Stimulated activated CD8-positive, alpha-beta memory T cell treated with anti-CD3 and anti-CD28 coated beads, Interleukin-12 subunit alpha, Interleukin-12 subunit beta, amount 100 ng/mL, for 4 hours (primary cell): ENCODE measurements at places on chromosomes 12 and 14.
A peak's percentile ranks its signal among the peaks of the same experiment; 100 is the strongest.

DNA sequence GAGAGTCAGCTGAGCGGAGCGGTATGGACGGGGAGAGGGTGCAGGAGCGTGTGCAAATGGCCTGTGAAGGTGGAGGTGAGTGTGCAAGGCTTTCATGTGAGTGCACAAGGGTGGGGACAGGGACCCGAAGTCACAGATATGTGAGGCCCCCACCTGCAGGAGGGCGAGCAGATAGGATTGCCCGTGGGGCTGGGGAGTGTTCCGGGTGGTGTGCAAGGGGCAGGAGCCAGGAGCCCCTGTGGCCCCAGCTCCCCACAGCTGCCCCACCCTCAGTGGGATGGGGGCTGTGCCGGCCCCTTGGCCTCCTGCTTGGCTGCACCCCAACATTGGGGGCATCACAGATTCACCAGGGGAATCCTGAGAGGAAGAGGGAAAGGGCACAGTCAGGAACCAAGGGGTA lies 5.5 kb upstream of the ZNF384 start:
- DNase-seq = no peak

DNA sequence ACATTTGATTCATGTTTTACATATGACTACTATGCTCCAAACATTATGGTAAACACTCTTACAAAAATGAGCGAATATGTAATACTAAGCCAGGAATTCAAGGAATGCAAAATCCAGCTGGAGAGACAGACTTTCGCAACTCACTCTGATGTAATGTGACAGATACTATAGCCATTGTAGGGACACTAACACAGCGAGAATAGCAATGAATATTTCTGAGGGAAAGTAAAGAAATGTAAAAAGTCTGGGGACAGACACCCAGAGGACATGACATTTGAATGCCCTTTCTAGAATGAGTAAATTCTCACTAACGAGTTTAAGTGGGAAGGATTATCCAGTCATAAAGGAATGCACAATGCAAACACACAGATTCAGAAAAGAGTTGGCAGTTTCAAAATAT lies 121.9 kb downstream of the PIK3C2G start:
- no peak for DNase-seq

DNA sequence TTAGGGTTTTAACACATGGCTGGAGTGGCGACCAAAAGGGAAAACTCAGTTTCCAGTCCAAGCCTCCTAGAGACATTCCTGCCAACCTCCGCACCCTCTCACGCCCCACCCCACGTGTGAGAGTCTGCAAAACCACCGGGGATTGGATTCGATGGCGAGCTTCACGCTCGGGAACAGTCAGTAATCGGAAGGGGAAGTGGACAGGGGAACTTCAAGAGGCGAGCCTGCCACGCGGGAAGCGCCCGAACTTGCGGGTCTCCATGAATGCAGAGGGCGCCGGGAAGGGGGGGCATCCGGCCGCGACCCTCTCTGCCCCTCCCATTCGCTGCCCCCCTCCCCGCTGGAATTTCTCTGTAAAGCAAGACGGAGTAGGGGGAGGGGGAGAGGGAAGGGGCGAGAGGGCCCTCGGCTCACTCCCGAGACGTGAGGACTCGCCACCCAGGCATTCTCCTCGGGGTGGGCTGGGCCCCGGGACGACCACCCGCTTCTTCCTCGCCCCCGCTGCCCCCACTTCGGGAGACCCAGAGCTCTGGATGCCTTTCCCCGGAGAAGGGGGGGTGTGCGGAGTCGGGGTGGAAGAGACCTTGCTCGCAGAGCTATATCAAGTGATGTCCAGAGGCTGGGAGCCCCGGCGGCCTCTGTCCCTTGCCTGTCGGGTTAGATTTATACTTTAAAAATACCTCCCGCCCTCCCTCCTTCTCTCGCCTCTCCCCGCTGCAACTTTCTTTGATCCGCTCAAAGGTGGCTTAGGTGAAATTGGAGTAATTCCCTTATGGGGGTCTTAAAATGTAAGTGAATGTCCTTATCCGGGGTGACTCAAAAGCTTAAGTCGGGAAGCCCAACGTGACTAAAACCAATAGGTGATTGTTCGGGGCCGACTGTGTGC lies 2.5 kb upstream of the CCND2 start:
- peak; percentile 41 for DNase-seq

DNA sequence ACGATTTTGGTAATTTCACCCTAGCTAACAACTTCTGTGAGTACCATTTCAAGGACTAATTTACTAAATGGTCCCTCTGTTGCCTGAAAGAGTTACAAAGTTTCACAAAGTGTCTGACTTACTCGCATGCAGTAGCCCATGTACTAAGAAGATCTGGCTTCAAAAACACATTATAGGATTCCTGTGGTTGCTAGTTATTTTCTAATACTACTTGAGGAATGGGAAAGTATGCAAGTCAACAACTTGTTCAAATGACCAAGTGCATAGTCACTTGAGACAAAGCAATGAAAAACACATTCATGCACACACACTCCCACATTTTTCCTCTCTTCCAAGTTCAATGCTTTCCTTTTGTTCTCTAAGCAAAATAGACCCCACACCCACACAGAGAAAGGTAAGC lies 219.7 kb upstream of the TMPO start:
- no peak for DNase-seq

DNA sequence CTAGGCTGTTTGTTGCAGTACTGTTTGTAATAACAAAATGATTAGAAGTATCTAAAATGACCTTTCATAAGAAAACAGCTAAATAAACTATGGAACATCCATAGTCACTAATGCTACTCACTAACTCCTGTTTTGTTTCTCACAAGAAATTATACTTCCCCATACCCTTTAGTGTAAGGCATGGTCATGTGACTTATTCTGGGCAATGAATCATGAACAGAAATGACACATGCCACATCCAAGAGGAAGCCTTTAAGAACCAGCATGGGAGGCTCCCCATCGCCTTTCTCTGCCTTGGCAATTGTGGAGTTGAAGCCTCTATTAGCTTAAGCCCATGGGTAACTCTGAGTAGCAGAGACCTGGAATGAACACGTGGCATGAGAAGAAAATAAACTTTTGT lies 49.3 kb downstream of the KSR2 start:
- DNase-seq = no peak

- no peak for DNase-seq
Measured at GRCh38 chr12:47604221-47604873, 101.5 kb downstream of the RPAP3 start.

- DNase-seq = no peak
Measured at GRCh38 chr14:42533476-42533875, 926.8 kb downstream of the LRFN5 start.

DNA sequence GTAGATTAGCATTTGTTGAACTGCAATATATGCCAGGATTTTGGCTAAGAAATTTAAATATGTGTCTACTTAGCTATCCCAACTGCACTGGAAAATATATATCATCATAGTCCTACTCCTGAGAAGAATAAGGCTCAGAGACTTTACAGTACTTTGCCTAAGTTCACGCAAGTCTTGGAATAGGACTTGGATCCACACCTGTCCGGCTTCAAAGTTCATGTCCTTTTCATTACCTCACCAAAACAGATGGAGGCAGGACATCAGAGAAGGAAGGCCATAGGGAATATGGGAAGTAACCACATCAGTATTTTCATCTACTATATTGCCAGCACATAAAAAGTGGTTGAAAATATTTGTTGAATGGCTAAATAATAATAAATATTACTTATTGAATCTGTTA lies 358.5 kb downstream of the PRKD1 start:
- DNase-seq = no peak

- no peak for DNase-seq
Measured at GRCh38 chr12:75507086-75507485, 4.3 kb downstream of the KRR1 start.

DNA sequence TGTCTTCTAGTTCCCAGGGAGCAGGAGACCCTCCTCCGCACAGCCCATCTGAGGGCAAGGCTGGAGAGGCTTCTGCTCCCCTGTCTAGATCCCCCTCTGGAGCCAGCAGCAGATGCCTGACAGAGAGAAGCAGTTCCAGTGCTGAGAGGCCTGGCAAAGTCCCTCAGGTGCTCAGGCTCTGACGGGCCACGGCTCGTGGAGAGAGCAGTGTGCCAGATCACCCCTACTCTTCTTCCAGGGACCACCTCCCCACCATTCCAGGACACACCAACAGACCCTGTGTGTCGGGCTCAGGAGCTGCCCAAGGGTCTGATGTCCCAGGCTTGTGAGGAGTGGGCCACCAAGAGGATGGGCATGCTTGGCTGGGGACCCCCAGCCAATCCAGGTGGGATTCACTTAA lies 22.5 kb upstream of the C14orf180 start:
- no peak for DNase-seq

DNA sequence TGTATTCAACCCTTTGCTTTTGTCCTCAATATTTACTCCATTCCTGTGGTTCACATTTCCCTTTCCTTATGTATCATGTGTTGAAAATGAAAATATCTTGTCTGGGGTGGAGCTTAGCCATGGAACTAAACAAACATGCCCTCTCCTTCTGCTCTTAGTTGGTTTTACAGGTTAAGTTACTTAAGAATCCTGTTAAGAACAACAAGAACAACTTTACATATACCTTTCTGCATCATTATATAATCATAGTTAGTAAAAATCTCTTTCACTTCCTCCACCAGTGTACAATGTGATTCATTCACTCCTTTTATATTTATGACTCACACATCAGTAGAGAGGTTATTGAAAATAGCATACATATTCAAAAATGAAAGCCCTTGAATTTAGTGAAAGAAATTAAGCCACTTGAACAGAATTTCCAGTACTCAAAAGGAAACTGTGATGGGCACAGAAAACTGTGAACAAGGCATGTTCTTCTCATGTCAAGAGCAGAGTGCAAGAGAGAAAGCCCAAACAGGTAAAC lies 307.7 kb downstream of the CCDC91 start:
- no peak for DNase-seq
